ENCODE measurements at places on chromosomes 6 and 20. TPM values are rescaled to one million over a fixed set of nuclear protein-coding genes. Genes with fewer than 3 reads are reported as not detected.

DNA sequence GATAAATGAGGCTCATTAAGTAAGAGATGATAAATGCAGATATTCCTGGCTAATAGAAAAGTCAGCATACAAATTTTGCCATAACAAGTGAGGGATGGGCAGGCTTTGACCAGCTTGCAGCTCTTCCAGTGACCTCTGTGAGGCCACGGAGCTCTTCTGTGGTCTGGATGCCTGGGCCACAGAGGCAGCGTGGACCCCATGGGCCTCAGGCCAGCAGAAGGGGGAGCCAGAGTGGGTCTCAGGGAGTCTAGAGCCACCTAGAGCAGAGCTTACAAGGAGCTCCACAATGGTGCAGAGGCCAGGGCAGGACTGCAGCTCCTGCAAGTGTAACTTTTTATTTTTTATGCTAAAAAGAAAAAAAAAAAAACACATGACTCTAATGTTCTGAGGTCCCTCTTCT is 165.1 kb downstream of the ARID1B start:
- DNase-seq = no peak

- DNase-seq = no peak
Measured at GRCh38 chr20:25054995-25055629, 2.8 kb downstream of the ACSS1 start.

DNA sequence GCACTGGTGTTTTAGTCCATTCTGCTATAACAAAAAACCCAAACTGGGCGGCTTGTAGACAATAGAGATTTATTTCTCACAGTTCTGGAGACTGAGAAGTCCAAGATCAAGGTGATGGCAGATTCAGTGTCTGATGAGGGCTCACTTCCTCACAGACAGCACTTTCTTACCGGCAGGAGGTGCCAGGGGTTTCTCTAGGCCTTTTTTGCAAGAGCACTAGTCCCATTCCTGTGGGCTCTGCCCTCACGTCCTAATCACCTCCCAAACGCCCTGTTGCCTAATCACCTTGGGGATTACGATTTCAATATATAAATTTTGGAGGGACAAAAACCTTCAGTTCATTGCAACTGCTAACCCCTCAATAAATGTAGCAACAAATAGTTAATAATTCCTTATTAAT is 140.0 kb upstream of the SGK1 start:
- no peak for DNase-seq

NSFL1C gene
- 70.3 TPM for total RNA-seq

TDP2 gene
- 146 TPM for total RNA-seq

DNA sequence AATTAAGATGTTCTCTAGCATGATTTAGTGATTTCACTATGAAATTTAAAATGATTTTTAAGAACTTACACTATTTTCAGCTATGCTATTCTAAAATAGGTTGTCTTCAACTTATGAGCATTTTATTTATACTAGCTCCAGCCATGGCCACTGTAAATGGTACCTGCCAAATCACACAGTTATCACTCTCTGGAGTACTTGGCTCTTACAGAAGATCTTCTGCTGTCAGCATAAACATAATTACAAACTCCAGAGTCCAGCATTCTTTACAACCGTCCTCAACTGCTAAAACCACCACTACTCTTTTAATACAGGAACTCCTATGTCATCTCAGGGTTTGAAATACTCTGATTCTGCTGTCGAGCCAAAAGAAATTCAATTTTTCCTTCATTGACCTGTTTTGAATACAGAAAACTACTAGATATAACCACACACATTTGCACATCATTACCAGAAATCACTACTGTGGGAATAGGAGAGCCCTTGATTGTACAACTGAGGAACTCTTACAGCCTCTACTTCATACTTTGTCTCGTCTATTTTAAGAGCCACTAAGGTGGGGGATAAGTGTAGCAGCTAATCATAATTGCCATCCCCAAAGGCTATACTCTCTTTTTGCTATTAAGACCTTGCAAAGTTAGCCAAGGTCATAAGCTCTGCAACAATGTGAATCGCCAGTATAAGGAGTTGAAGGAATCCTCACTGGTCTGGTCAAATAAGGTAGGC is 93.7 kb downstream of the PHIP start:
- DNase-seq = no peak

DNA sequence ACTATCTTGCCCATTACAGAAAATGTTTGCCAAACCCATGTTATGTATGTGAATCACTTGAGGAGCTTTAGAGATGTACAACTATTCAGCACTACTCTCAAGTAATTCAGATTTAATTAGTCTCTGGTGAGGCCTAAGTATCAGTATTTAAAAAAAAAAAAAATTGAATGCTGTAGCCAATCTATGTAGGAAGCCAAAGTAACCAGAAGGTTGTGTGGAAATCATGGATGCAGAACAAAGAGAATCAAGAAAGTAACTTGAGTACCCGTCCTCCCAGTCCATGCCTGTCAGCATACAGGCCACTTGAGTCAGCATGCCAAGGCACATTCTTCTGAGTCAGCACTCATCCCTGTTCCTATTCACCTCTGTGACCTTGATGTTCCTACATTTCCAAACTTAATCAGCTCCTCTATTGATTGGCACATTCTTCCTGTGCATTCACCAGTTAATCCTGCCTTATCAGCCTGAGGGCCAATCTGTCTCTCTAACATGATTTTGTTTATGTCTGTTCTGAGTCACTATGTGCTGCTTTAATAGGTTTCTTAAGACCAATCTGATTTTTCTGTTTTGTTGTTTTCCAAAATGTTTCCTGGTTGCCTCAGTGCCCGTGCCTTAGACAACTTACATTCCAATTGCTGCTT is 165.6 kb downstream of the KCNQ5 start:
- no peak for DNase-seq

ECI2 gene
- 61.9 TPM for total RNA-seq

MEI4 gene
- not detected for total RNA-seq

DNA sequence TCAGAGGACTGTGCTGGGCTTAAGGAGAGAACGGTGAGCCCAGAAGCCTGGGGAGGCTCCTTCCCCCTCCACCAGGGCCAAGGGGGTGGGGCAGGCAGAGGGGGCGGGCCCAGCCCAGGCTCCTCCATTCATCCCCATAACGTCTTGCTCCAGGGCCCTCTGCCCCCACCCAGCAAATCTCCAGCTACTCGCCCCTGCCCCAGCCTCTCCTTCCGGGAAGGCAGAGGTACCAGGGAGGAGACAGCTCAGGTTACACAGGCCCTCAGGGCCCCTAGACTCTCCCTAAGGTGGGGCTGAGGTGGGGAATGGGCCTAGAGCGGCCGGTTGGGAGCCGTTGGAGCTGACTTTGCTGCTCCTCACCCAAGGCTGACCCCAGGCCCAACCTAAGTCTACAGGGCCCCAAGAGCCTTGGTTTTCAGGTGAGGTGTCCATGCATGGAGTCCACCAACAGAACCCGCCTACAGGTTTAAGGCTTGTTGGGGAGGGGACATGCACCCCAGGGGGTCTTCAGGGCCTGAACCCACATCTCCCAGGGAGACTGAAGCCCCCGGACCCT is 1.2 kb downstream of the LAMA5 start:
- peak; percentile 41 for DNase-seq

CST2 gene
- total RNA-seq = not detected

DNA sequence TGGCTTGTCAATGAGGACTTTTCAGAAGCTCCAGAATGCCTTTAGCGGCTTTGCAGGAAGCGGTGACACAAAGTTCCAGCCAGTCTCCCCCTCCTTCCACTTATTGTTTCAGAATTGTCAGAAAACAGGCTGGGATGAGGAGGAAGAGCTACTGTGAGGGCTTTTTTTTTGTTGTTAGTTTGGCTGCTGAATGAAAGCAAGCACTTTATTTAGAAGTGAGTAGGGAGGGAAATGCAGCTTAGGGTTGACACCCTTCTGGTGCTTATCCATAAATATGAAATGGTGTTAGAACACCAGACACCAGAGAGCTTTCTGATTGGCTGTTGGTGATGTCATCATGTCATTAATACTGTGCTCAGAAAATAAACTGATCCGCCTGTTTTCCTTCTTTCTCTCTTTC is 251.5 kb downstream of the SOX4 start:
- no peak for DNase-seq

GRCh38 chr6:134768931-134769330 is 181.0 kb downstream of the ALDH8A1 start:
- no peak for DNase-seq

Measured in mucosa of descending colon (tissue), 3 donors.